ENCODE measurements at places on chromosomes 12 and 14.
A peak's percentile ranks its signal among the peaks of the same experiment; 100 is the strongest.

- no peak for DNase-seq
Observed at GRCh38 chr12:58894040-58894439, 26.3 kb downstream of the LRIG3 start.

- DNase-seq, result no peak
Observed at GRCh38 chr12:58301730-58302122, 360.4 kb downstream of the ATP23 start.

- DNase-seq, result no peak
Observed at GRCh38 chr12:112810235-112810917, 18.8 kb downstream of the RPH3A start.

GRCh38 chr12:132144810-132145168 is 532 bp downstream of the NOC4L start:
- DNase-seq, result no peak

- DNase-seq, result no peak
Observed at GRCh38 chr12:101539148-101539547, 55.6 kb upstream of the MYBPC1 start.

GRCh38 chr12:101696251-101697196 is 916 bp upstream of the CHPT1 start:
- DNase-seq, result no peak

DNA sequence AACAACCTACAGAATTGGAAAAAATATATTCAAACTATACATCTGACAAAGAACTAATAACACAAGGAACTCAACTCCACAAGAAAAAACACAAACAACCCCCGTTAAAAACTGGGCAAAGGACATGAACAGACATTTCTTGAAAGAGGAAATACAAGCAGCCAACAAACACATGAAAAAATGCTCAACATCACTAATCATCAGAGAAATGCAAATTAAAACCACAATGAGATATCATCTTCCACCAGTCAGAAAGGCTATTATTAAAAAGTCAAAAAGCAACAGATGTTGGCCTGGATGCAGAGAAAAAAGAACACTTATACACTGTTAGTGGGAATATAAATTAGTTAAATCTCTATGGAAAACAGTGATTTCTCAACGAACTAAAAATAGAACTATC is 82.6 kb upstream of the CCDC91 start:
- no peak for DNase-seq

DNA sequence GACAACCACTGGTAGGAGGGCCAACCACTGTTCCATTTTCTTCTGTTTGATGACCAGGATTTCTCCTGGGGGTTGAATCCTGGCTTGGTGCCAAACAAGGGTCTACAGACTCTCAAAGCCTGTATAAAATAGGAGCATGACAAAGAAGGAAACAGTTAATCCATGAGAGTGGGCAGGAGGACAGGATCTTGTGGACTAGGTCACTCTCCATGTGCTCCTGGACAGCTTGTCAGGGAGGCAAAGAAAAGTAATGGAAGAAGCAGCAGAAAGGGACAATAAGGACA is 243.7 kb downstream of the AKAP6 start:
- no peak for DNase-seq

DNA sequence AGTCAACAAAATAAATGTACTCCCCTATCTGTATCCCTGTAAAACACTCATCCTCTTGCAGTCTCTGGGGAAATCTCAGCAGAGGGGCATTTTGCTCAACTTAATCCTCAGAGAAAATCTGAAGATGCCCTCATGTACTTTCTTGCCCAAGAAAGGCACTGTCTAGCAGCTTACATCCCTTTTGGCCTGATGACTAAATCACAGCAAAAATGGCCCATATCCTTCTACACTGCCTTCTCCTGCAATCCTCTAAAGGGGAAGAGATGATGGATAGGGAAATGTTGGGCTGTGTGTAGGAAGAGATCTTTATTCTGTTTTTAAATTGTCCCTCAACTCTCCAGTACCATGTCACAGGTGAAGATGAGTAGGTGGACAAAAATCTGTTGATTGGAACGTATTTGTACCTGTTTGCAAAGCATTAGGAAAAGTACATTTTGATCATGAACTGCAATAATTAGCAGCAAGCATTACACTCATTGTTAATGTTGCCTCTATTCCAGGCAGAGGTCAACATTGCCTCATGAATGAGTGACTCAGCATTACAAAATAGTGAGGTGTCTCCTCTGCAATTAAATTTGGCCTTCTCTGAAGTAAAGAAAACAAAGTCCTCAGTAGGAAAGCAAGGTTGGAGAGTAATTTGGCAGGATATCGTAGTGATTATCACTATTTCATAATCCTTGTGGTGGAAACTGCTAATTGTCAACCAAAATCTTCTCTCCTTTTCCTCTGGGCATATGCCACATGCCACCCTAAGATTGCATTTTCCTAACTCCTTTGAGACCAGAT is 172.4 kb upstream of the CAND1 start:
- DNase-seq, result no peak

DNA sequence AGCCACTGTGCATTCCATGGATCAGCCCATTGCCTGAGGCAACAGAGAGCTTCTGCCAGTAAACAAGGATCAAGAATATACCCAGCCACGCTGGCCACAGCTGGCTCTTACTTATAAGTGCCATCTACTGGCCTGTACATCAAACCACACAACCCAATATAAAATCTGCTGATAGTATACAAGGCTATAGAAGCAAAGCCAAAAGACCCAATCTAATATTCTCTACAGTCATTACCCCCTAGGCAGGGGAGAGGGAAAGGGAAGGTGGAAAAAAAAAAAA is 4.4 kb upstream of the FAM186B start:
- no peak for DNase-seq

- no peak for DNase-seq
Observed at GRCh38 chr14:88551094-88551870, 3.5 kb downstream of the PTPN21 start.

GRCh38 chr14:76152333-76152681 is 585 bp downstream of the GPATCH2L start:
- DNase-seq, result peak; percentile 42

DNA sequence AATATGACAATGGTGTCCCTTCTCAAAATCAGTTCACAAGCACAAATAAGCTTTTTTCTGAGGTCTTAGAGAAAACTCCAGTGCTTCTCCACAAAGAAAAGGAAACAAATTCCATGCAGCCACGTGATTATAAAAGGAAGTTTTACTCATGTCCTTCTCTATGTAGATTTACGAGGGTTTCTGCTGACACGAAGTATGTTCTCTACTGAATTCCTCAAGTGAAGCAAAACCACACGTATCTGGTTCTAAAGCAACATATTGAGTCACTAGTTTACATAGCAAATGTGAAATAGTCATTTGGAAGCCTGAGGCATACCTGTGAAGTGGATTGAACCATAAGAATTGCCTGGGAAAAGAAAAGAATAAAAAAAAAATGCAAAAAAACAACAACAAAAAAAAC is 31.9 kb downstream of the BMP4 start:
- DNase-seq, result peak; percentile 88

DNA sequence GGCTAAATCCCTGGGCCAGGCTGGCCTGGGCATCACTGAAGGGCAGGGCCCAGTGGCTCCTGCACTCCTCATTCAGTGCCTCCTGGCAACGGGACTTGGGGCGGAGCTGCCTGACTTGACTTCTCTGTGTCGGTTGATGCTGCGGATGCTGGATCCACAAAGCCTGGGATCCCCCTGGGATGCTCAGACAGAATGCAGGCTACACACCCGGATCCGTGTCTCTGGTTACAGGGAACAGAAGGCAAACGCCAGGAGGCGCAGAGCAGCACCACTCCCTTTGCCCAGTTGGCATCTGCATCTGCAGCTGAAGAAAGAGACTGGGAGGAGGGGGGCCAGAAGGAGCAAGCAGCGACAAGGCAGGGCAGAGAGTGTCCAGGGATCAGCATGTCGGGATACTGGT is 154.5 kb upstream of the FKBP4 start:
- DNase-seq, result no peak

GRCh38 chr12:53807322-53807860 is 55.6 kb upstream of the CISTR start:
- no peak for DNase-seq

DNA sequence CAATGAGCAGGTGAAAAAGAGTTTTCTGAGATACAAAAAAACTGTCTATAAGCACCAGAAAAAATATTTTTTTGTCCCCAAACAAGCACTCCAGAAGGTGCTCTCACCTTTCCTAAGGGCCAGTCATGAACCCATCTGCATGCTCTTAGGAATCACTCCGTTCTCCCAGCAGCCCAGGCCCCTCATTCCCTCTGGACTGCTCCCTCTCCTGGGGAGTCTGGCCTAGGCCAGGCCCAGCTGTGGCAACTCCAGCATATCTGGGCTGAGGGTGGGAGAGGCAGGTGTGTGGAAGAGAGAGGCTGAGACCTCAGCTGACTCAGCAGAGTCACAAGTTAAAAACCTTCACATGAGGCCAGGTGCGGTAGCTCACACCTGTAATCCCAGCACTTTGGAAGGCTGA is 54.6 kb downstream of the TRAFD1 start:
- no peak for DNase-seq

GRCh38 chr14:97077253-97077653 is 280.1 kb downstream of the VRK1 start:
- DNase-seq, result no peak

DNA sequence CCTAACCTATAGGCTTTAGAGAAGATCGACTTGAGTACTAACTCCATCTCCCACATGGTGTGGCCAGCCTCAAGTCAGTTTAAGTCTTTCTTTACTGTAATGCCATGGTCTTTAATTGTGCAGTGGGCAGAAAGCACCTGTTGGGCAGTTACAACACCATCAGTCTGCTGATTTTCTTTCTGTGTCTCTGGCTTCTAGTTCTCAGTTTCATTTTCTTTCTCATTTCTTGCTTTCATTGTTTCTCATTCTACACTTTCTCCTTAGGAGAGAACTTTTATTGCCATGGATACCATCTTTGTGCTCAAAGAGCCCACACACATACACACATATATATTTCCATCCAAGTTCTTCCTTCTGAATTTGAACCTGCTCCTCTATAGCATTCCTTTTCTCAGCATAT is 96.1 kb upstream of the SLC16A7 start:
- DNase-seq, result no peak

GRCh38 chr14:52730709-52731111 is 744 bp downstream of the STYX start:
- DNase-seq, result no peak

- no peak for DNase-seq
Observed at GRCh38 chr14:56868660-56869059, 58.4 kb upstream of the OTX2 start.

- no peak for DNase-seq
Observed at GRCh38 chr12:52542157-52542556, 10.8 kb downstream of the KRT71 start.

DNA sequence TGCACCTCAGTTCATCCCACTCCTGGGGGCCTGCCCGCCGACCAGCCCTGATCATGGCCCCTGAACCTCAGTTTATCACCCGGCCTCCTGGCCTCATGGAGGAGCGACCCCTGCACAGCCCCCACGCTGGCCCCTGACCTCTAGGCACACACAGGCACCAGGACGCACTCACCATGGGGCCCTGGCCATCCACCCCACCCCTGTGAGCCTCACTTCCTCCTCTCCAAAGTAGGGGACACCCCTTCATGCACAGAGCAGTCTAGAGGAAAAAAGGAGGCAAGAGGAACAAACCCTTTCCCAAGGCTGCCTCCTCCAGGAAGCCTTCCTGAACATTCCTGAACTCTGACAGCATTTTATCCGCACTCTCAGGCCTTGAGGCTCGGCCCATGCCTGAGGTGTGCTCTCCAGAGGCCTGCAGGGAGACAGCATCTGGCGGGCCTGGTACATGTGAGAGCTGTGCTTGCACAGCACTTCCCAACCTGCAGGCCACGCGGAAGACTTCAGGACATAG is 39.4 kb downstream of the CCNK start:
- no peak for DNase-seq

GRCh38 chr14:101019541-101019940 is 116.0 kb upstream of the RTL1 start:
- DNase-seq, result no peak

GRCh38 chr12:63857771-63858670 is 13.5 kb downstream of the SRGAP1 start:
- no peak for DNase-seq

DNA sequence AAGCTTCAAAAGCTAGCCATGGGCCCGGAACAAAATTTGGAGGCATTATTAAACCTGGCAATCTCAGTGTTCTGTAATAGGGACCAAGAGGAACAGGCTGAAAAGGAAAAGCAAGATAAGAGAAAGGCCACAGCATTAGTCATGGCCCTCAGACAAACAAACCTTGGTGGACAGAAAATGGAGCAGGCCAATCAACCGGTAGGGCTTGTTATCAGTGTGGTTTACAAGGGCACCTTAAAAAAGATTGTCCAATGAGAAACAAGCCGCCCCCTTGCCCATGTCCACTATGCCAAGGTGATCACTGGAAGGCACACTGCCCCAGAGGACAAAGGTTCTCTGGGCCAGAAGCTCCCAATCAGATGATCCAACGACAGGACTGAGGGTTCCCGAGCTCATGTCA is 653.9 kb upstream of the TMEM132C start:
- no peak for DNase-seq

- DNase-seq, result no peak
Observed at GRCh38 chr14:66476964-66477363, 9.2 kb upstream of the CCDC196 start.

- no peak for DNase-seq
Observed at GRCh38 chr14:102917056-102917385, 5.4 kb upstream of the AMN start.

GRCh38 chr12:131222329-131223139 is 268.8 kb downstream of the ADGRD1 start:
- DNase-seq, result no peak

DNA sequence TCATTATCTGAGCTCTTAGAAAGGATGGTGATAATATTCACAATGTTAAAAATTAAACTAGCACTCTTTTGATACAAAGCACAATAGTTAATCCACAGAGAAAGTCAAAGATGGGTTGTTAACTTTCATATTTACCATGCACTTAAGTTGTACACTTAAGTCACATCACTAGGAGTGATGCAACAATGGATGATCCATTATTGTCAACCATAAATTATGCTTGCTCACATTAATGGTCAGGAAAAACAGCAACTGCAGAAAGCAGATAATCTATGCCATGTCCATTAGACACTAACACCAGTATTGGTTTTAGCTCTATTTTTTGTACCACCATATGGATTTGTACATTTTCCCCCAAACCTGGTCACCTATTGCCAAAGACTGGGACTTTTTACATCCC is 195.5 kb downstream of the FOXA1 start:
- DNase-seq, result no peak

DNA sequence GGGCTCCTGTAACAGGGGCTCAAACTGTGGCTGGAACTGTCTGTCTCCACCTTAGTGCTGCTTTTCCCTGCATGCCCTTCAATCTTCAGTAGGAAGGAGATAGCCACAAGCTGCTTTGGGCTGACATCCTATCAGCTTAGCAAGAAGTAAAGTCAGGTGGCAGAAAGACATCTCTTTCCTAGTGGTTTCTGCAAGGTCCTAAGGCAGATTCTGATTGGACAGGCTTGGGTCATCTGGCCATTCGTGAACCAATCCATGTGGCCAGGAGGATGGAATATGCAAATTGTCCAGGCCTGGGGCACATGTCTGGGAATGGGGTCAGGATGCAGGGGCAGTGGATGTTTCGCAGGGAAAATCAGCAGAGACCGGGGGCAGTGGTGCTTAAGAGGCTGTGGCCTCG is 5.2 kb downstream of the RITA1 start:
- DNase-seq, result no peak

All from BJ (cell line).